ENCODE measurements at places on chromosomes 2 and 18. TPM values are rescaled to one million over a fixed set of nuclear protein-coding genes. Genes with fewer than 3 reads are reported as not detected.

The CXCR2 gene
- total RNA-seq: not detected

The ABCG5 gene
- not detected for total RNA-seq

The LRRTM1 gene
- not detected for total RNA-seq

The UGT1A5 gene
- 0.26 TPM for total RNA-seq

DNA sequence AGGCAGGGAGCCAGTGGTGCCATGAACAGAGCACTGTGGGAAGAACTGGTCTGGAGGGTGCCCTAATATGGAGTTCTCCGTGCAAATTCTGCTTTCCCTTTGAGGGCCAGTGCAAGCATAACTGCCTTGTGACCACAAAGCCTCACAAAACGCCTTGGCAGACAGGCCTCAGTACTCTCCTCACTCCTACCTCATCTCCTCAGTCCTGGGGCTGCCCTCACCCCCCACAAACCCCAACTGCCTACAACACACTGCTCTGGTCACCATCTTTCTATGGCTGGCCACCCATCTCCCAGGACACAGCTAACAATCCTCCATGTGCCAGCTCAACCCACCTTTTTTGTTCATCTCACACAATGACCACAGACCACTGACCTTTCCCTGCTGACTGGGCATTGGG, 8.9 kb downstream of the COX5B start:
- no peak for DNase-seq

DNA sequence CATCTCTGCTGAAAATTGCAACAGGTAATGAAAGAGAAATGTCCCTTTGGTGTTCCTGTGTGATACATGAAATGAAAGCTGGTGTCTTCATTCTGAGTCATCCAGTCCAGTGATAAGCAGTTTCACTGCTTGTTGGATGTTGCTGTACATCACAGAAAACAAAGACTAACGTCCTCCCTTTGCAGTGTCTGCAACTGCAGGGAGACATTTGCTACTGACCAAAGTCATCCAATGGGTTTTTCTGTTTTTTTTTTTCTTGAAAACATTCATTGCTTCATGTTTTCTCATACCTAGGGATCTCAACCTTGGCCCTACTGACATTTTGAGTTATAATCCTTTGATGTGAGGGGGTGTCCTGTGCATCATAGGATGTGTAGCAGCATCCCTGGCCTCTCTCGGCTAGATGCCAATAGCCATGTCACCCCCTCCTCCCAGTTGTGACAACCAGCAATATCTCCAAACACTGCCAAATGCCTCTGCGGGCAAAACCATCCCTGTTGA, 63.6 kb upstream of the FZD5 start:
- DNase-seq: peak; percentile 48

- DNase-seq: peak; percentile 58
These were observed 3.9 kb upstream of the PSMD1 start for GRCh38 chr2:231052494-231053451.

GRCh38 chr2:40315683-40316082, 136.2 kb downstream of the SLC8A1 start:
- DNase-seq: peak; percentile 76

DNA sequence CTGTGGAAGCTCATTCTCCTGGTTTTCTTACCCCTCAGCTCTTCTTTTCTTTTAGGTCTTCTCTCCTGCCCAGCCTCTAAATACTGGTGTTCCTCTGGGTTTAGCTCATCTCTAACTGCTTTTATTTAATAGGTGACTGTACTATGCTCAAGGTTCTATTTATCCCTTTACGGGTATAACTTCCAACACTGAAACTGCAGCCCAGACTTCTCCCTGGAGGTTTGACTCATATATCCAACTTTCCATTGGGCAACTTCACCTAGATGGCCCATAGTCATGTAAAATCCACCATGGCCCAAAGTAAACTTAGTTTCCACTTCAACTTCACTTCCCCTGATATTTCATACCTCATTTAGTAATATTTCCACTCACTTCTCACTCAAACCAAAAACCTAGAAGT, 273.1 kb downstream of the PLCL1 start:
- no peak for DNase-seq
